ENCODE measurements at places on chromosomes 2 and 18.
A peak's percentile ranks its signal among the peaks of the same experiment; 100 is the strongest.

DNA sequence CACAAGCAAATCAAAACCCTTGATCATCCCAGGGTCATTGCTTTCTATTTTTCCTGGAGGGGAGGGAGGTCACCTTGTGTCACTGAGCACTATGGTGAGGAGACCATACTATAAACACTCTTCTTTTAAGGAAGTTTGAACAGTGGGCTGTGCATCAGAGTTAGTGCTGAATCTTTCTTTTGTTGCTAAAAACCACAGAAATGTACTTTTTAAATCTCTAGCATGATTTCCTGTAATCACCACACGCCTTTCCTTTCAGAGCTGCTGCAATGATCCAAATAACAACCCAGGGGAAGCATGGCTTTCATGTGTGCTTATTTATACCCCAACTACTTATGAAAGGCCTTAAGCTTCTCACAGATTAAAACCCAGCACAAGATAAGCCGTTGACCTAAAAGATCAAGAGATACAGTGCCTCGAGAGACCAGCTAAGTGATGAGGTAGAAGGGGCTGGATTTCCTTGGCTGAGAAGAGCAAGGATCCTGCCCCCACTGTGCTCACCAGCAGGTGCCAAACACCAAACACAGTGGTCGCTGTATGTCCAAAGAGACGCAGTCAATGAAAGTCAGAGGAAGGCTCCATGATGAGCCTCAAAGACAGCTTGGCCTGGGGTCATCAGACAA, 34.7 kb downstream of the TRABD2A start:
- no peak for DNase-seq

- no peak for DNase-seq
Observed at GRCh38 chr2:65081232-65081685, 25.0 kb downstream of the CEP68 start.

DNA sequence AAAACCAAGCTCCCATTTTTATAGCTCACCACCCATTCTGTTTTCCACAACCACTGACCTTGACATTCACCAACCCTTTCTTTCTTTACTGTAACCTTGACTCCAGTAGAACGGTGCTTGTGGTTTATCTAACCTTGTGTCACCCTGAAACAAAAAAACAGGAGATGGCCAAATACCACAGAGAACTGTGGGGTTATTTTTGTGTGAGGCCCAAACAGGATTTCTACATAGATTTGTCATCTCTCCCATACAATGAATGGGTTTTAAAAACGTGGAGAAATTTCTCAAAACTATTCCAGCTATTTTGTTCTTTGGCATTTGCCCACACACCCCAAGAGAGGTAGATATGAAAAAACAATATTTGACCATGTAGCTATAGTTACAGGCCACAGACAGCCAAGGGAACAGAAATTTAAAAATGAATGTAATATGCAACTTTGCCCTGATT, 231.3 kb upstream of the TANK start:
- DNase-seq = no peak

GRCh38 chr2:168097431-168097830, 150.0 kb downstream of the STK39 start:
- no peak for DNase-seq

- no peak for DNase-seq
Observed at GRCh38 chr2:59969161-59969560, 584.3 kb downstream of the BCL11A start.

- DNase-seq = no peak
Observed at GRCh38 chr18:22563164-22563583, 145.5 kb upstream of the CTAGE1 start.

DNA sequence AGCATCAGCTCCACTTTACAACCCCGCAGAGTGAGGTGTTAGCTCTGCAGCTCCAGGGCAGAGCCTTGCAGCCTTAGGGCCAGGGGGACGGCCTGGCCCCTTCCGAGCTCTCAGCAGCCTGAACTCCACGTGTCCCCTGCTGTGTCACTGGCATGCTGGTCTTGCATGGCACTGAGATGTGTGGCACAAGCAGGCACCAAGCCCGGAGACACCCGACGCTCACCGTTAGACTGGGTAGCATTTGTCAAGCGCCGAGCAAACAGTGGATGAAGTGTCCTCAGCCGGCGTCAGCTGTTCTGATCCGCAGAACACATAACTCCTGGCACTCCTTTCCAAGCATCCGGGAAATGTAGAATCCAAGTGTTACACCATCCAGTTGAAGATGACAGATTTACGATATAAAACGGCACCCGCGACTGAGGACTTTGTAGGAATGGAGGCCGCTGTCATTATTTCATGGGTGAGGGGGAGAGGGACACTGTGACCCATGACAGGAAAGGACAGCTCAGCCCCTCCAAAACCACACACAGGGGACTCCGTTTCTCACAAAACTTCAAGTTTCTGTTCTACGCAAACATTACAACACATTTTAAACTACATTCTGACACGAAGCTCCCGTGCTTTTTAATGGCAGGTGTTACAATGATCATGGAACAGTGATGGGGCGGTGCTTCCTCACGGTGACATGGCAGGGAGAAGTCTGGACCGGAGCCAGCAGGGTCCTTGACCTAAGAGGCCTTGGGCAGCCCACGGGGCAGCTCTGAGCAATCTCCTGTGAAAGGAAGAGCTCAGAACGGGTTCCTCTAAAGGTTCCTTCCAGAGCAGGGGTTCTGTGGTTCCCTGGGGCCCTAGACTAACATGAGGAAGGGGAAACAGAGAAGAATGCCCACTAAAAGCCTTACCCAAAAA, 89.4 kb downstream of the HDAC4 start:
- peak; percentile 2 for DNase-seq

DNA sequence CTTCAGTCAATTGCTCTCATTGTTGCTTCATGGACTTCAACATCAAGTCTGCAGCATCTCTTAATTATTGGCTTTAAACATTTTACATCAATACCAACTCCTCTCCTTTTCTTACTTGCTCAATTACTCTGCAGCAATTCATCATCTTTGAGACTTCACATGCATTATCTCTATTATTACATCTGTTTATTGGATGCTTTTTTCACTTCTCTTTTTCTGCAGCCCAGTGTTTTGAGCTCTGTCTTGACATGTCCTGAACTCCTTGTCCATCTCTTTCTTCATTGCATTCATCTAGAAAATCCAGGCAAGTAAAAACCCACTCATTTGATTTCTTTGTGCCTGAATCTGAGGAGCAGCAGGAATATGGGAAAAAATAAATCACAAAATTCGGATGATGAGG, 647.9 kb downstream of the PLCL1 start:
- no peak for DNase-seq

DNA sequence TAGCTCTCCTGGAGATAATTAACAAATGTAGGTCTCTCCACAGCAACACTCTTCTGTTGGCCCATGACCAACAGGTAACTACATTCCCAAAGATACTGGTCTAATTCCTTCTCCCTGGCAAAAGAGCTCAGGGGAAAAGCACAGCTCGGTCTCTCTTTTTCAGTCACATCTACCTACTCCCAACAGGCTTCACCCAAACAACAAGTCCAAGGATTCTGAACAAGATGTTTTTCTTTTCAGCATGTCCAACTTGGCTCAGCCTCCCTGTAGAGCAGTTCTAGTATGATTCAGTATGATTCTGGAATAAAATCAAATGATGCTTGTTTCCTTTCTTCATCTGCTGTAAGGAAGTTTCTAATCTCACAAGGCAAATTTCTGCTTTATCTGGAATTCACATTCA, 1704.8 kb upstream of the PIK3C3 start:
- DNase-seq = no peak

Data from progenitor cell of endocrine pancreas (in vitro differentiated cells).